Memory B cell (primary cell): ENCODE measurements at places on chromosomes 7 and 10.
A peak's percentile ranks its signal among the peaks of the same experiment; 100 is the strongest.

- no peaks in the 10 kb centered on the region for H3K36me3 ChIP-seq
- no peak overlapping the region for H3K4me3 ChIP-seq
- H3K27ac ChIP-seq: no peak overlapping the region
- DNase-seq: no peak
- no peaks in the 10 kb centered on the region for H3K4me1 ChIP-seq
Measured at GRCh38 chr10:131997366-131998049, 15.8 kb upstream of the BNIP3 start.

DNA sequence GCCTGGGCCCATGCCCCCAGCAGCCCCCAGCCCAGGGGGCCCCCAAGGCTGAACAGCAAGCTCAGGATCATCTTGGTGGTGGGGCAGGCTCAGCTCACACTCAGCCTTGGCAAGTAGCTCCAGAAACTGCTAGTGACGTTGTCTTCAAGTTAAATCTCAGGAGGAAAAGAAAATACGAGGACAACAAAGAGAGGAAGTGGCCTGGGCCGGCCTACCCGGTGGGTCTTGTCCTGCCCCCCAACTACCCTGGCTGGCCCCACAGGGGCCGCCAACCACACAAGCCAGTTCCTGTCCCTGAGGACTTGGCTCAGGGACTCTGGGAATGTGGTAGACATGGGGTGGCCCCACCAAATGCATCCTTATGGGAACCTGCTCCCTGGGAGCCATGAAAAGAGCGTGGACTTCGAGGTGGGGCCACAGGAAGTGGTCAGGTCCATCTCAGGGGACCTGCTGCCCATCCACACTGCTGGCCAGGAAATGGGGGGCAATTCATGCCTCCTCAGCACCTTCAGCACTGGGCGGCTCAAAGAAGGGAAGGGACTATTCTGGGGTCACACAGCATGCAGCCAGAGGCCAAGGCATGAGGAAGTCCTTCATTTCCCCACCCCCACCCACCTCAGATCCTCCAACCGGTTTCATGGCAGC is at the start of gene MMRN2:
MMRN2 (minus strand) TSS at position 145 of the 645 bp plus-strand sequence; CDS start at position 71, 74 bp downstream.
- DNase-seq: no peak
- H3K36me3 ChIP-seq: no peaks in the 10 kb centered on the region
- no peaks in the 10 kb centered on the region for H3K4me1 ChIP-seq
- H3K27ac ChIP-seq: no peak within 1 kb of the TSS
- no peak within 1 kb of the TSS for H3K4me3 ChIP-seq

DNA sequence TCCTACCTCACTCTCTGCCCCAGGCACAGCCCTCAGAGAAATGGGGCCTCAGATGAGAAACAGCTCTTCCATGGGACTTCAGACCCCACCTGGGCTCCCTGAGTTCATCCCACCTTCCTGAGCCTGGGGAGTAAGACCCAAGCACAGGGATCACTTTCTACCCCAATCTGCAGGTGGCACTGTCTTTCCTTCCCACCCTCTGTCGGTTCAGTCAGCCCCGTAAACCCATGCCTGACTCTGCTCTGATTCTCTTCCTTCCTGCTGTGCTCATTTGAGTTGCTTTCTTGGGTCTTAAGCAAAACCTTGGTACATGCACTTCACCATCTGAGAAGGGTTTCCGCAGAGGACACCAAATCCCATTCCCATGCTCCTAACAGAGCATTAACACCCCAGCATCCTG is 306.4 kb upstream of the CDC14C start:
- no peaks in the 10 kb centered on the region for H3K36me3 ChIP-seq
- no peak overlapping the region for H3K27ac ChIP-seq
- no peak overlapping the region for H3K4me3 ChIP-seq
- H3K27me3 ChIP-seq: no peaks in the 10 kb centered on the region
- H3K4me1 ChIP-seq: no peaks in the 10 kb centered on the region
- no peak for DNase-seq

DNA sequence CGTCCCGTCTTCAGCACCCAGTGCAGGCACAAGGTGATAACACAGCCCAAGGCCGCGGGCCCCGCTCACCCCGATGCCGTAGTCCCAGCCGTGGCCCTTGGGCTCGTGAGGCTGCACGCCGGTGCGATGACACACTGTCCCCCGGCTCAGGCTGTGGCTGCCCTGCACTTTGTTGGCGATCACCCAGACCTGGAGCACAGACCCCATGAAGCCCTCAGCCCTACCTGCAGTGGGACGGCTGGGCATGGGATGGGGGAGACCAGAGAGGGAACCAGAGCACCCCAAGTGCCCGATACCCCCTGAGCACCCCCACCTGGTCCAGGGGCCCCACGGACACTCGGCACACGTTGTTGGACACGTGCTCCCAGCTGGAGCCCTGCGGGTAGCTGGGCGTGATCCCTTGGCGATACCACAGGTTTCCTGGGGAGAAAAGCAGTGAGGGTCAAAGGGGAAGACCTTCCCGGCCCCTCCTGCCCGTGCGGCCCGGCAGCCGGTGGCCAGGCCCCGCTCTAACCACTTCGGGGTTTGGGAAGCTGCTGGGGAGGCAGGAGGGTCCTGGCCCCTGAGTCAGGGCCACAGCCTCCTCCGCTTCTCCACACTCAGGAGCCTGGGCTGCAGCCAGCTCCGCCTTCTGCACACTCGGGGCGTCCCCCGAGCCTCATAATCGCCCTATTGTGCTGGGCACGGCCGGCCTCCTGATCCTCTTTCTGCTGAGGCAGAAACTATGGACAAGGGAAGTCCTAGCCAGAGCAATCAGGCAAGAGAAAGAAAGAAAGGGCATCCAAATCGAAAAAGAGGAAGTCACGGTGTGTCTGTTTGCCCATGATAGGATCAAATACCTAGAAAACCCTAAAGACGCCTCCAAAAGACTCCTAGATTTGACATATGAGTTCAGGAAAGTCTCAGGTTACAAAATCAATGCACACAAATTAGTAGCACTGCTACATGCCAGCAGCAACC is 6.7 kb downstream of the BHLHA15 start:
- DNase-seq: no peak
- no peak overlapping the region for H3K4me3 ChIP-seq
- no peak overlapping the region for H3K27ac ChIP-seq

DNA sequence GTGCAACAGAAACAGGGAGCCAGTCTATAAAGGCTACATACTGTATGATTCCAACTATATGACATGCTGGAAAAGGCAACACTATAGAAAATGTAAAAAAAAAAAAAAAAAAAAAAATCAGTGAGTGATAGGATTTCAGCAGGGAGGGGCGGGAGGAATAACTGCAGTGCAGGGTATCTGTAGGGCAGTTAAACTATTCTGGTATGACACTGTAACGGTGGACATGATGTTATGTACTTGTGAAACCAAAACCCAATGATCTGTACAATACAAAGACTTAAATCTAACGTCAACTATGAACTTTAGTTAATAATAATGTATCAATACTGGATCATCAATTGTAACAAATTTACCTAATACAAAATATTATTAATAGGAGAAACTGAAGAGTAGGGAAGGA is 14.3 kb downstream of the WASL start:
- H3K27me3 ChIP-seq: no peaks in the 10 kb centered on the region
- H3K4me1 ChIP-seq: peaks cover 25% of the 10 kb centered on the region

DNA sequence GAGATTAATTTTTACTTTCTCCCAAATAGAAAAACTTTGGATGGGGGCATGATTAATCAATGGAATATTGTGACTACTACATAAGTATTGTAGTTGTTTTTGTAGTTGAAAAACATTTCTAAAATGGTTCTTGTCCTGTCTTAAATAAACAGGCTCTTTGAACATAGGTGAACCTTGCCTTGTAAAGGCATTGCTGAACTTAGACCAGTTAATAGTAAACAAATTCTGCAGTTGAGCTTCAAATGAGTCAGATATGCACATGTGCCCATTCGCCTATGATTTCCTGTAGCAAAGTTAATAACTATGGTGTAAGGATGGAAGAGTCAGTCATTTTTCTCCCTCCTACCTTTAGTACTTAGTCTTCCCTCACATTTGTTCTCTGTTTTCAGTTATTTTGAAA is 22.6 kb downstream of the CUTC start:
- H3K36me3 ChIP-seq: peaks cover 51% of the 10 kb centered on the region
- DNase-seq: no peak
- no peak overlapping the region for H3K4me3 ChIP-seq
- H3K27ac ChIP-seq: no peak overlapping the region

DNA sequence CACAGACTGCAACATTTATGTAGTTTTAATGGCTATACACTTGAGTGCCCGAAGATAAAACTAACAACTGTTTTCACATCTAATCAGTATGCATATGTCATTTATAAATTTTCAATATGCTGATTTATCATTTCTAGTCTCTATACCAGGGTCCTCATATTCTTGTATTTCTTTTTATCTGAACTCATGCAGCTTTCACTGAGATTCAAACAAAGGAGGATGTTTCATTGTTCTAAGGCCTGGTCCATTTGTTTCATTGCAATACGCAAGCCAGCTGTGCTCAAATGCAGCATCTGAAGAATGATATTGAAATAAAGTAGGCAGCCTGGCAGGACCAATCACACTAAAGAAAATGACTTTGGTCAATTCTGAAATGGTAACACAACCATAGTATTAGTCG is 31.7 kb downstream of the MAGI2 start:
- H3K27ac ChIP-seq: no peak overlapping the region
- no peak for DNase-seq
- no peak overlapping the region for H3K4me3 ChIP-seq
- H3K27me3 ChIP-seq: no peaks in the 10 kb centered on the region
- H3K36me3 ChIP-seq: no peaks in the 10 kb centered on the region

- no peaks in the 10 kb centered on the region for H3K36me3 ChIP-seq
- no peak overlapping the region for H3K27ac ChIP-seq
Measured at GRCh38 chr7:79820387-79820786, 314.2 kb upstream of the GNAI1 start.

GRCh38 chr10:132248455-132249225 is 59.1 kb downstream of the STK32C start:
- peaks cover 3% of the 10 kb centered on the region for H3K4me1 ChIP-seq
- H3K36me3 ChIP-seq: no peaks in the 10 kb centered on the region
- peak overlapping the region; percentile 16 for H3K4me3 ChIP-seq
- H3K27me3 ChIP-seq: peaks cover 6% of the 10 kb centered on the region
- no peak overlapping the region for H3K27ac ChIP-seq

GRCh38 chr7:112881-113280 is 79.5 kb upstream of the FAM20C start:
- H3K36me3 ChIP-seq: peaks cover 5% of the 10 kb centered on the region
- DNase-seq: no peak
- no peak overlapping the region for H3K4me3 ChIP-seq
- no peak overlapping the region for H3K27ac ChIP-seq

GRCh38 chr7:98149116-98149692 is 42.5 kb downstream of the LMTK2 start:
- H3K27ac ChIP-seq: no peak overlapping the region
- H3K4me1 ChIP-seq: no peaks in the 10 kb centered on the region
- peaks cover 3% of the 10 kb centered on the region for H3K27me3 ChIP-seq

GRCh38 chr7:146004805-146005204 is 111.8 kb upstream of the CNTNAP2 start:
- H3K4me1 ChIP-seq: peaks cover 8% of the 10 kb centered on the region
- H3K27ac ChIP-seq: no peak overlapping the region
- no peaks in the 10 kb centered on the region for H3K36me3 ChIP-seq
- H3K4me3 ChIP-seq: no peak overlapping the region
- no peak for DNase-seq

GRCh38 chr10:3780021-3780770 is 4.8 kb downstream of the KLF6 start:
- H3K4me1 ChIP-seq: peaks cover 47% of the 10 kb centered on the region
- peak; percentile 36 for DNase-seq
- peaks cover 55% of the 10 kb centered on the region for H3K36me3 ChIP-seq
- H3K4me3 ChIP-seq: peak overlapping the region; percentile 90

DNA sequence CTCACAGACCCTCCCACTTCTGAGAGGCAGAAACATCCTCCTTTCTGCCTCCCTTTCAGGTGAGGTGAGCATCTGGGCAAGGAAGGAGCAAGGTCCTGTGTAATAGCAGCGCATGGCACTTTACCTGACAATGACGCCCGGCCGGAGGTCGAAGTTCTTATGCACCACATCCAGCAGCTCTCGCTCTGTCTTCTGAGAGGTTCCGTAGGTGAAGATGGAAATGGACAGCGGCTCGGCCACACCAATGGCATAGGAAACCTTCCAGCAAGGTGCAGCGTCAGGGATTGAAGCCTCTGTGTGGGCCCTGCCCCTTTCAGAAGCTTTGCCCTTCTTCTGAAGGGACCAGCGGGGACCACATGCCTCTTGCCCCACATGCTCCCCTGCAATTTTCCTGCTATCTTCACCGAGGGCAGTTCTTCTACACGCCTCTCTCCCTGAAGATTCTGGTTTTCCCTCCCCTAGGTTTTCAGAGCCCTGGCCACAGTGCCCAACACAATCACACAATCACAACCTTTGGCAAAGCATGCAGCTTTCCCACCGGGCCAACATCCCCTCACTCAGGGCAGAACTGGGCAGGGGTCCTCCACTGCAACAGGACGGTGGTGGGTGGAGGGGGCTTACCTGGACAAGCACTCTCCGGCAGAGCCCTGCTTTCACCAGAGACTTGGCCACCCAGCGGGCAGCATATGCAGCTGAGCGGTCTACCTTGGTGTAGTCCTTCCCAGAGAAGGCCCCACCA is 14.9 kb downstream of the MAT1A start:
- H3K4me1 ChIP-seq: no peaks in the 10 kb centered on the region
- H3K36me3 ChIP-seq: no peaks in the 10 kb centered on the region
- H3K27me3 ChIP-seq: peaks cover 11% of the 10 kb centered on the region
- H3K4me3 ChIP-seq: no peak overlapping the region

DNA sequence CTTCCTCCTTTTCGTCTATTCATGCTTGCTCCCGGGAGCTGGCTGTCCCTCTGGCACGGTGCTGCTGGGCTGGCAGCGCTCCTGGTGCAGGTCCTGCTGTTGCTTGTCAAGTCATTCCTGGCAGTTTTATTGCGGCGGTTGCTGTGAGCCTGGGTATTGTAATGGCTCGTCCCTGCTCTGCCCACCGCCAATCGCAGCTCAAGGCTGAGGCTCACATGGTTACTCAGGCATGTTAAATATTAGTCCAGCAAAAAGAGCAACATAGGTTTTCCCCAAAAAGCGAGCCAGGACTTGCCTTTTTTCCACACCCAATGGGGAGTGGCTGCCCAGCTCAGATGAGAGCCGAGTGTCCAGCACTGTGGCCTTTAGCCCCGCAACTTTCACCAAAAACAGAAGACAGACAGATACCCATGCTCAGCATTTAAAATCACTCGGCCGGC is 492.9 kb upstream of the FOXK1 start:
- no peak for DNase-seq
- H3K27ac ChIP-seq: no peak overlapping the region
- H3K4me3 ChIP-seq: no peak overlapping the region

GRCh38 chr7:150441524-150441923 is 8.9 kb upstream of the GIMAP8 start:
- H3K27me3 ChIP-seq: no peaks in the 10 kb centered on the region
- peaks cover 13% of the 10 kb centered on the region for H3K36me3 ChIP-seq
- DNase-seq: no peak
- peaks cover 15% of the 10 kb centered on the region for H3K4me1 ChIP-seq
